Fibroblast of skin of left biceps (primary cell): ENCODE measurements at places on chromosomes 1 and 21.

- no peak for DNase-seq
Measured at GRCh38 chr1:20365421-20366055, 74.9 kb downstream of the VWA5B1 start.

- DNase-seq = no peak
Measured at GRCh38 chr1:160022330-160023310, 9.2 kb downstream of the PIGM start.

DNA sequence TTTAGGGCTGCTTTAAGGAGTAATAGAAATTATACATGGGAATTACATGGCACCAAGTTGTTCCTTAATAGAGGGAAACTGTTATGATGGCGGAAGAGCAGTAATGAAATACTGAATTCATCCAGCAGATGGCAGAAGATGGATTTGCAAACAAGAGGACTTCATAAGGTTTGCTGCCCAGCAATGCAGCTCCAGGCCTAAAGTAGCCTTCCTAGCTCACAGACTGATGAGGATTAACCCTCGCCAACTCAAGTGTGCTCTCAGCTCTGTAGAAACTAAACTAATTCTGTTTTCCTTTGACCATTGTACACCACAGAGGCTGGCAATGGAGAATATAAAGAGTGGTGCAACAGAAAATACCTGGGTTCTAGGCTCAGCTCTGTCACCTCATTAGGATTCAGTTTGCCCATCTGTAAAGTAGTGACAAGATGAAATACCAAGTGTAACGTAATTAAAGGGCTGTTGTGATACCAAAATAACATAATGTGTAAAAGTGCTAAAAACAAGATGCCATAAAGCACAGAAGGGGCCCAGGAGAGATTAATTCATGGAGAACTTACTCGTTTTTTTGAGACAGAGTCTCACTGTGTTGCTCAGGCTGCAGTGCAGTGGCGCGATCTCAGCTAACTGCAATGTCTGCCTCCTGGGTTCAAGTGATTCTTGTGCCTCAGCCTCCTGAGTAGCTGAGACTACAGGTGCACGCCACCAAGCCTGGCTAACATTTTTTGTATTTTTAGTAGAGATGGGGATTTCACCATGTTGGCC lies 102.4 kb upstream of the SERBP1 start:
- peak; percentile 55 for DNase-seq

DNA sequence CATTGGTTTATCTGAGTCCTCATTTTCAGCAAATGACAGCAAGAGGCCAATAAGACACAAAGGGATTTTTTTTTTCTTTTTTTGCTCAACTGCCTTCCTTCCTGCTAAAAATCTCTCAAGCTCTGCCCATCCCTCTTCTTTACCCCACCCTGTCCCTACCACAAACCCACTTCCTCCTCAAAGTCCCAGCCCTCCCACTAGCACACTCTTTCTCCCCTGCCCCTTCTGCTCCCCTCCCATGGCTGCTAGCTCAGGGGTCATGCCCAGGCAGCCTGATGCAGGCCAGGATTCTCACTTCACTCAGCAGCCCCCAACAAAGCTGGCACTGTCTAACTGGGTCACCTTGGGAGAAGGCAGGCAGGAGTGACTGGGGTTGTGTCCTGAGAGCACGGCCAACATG lies 28.8 kb upstream of the PPP2R5A start:
- DNase-seq = no peak

- DNase-seq = no peak
Measured at GRCh38 chr1:15261155-15262002, 14.4 kb downstream of the FHAD1 start.

DNA sequence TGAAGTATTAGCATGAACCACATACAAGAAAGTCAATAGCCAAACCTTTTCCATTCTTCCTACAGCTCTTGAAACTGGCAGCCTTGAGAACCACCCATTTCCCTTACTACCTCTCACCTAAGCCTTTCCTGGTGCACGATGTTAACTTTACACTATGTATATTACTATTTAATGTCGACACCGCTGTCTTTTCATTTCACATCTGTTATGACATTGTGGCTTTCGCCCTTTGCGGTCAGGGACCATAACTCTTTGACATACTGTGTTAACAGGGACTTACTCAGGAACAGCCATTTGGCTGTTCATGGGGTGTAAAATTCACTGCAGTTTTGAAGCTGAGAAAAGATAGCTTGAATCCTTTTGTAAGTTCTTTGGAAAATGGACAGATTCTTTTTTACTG lies 21.1 kb upstream of the GPR88 start:
- DNase-seq = no peak

DNA sequence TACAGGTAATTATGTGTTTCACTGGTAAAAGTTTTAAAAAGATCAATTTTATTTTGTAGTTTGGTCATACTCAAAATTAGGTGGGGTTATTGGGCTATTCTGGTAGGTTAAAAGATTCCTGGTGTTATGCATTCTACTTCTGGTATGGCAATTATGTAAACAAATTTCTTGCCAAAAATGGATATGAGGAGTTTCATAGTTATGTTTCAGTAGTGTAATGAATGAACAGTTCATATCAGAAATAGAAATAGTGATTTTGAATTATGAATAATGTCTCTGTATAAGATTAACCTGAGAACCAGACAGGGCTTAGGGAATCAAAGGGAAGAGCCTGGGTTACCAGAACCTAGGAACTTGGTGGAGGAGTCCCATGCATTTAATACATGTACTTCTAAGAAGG lies 15.9 kb downstream of the ATF6 start:
- DNase-seq = no peak

- no peak for DNase-seq
Measured at GRCh38 chr1:9400425-9401079, 107.9 kb downstream of the SPSB1 start.

DNA sequence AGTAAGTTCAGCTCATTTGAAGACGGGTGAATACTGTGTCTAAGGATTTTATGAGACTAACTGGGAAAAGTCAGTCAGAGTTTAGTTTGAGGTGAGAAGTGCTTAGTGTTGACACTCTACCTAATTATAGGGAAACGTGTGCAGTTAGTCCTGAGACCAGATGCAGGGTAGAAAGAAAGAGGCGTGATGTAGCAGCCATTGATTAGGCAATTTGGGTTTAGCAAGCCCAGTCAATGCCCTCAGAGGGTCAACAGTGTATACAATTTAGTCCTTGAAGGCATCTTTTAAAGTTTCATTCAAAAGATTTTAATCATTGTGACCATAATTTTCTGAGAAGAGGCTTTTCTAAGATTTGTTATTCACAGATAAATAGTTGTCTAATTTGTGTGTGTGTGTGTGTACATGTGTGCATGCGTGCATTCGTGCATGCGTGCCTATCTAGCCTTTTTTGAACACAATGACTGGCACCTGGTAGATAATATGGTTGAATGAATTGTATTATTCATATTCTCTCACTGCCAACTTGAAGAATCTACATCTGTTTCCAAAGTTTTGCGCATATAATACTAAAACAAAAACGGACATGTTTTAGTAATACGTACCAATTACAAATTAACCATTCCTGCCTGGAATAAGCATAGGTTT lies 332.9 kb downstream of the SRGAP2C start:
- no peak for DNase-seq

DNA sequence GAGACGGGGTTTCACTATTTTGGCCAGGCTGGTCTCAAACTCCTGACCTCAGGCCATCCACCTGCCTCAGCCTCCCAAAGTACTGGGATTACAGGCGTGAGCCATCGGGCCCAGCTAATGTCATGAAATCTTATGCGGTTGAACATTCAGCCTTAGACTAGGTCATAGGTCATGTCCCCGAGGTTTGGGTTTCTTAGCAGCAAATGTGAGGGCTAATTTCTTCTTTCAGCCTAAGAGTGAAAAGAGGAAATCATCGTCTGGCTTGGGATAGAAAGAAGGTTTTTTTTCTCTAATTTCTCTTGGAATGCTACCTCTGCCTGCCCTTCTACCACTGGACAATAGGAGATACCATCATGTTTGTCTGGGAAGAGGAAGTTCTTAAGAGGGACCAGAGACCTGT lies 18.0 kb upstream of the PIK3CD start:
- DNase-seq = no peak

GRCh38 chr1:208909011-208909984 lies 665.1 kb upstream of the PLXNA2 start:
- DNase-seq = no peak

DNA sequence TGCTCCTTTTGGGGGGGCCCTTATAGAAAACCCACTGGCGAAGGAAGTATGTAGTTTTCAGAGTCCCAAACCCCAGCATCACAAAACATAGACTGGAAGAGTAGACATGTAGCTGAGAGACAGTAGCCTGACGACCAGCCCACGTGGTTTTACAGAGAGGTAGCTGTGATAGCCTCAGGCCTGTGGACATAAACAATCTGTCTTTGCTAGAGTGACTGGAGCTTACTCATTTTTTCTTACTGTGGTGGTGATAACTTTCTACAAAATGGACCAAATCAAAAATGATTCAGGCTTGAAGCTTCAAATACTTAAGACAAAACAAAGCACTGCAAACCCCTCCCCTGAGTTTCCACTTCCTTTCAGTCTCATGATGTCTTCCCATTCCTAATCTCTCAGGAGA lies 497.0 kb downstream of the RWDD3 start:
- no peak for DNase-seq

- no peak for DNase-seq
Measured at GRCh38 chr1:204115116-204115515, 36.7 kb downstream of the ETNK2 start.

DNA sequence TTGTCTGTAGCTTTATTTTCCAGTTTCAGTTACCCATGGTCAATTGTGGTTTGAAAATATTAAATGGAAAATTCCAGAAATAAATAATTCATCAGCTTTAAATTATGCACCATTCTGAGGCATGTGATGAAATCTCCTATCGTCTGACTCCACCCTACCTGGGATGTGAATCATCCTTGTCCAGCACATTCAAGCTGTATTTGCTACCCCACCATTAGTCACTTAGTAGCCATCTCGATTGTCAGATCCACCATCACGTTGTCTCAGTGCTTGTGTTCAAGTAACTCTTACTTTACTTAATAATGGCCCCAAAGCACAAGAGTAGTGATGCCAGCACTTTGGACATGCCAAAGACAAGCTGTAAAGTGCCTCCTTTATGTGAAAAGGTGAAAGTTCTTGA lies 4.0 kb downstream of the STPG1 start:
- peak; percentile 33 for DNase-seq

DNA sequence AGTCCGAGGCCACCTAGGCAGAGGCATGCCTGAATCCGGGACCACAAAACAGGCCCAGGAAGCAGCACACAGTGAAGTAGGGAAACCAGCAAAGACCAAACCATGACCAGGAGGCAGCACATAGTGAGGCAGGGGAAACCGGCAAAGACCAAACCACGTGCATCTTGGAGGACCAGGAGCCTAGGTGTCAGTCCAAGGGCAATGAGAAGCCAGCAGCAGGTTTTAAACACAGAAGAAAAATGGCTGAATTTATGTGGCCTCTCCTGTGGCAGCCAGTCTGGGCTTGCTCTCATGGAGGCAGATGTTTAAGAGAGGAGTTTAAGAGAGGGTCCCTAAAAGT lies 42.5 kb downstream of the NPHP4 start:
- DNase-seq = no peak

DNA sequence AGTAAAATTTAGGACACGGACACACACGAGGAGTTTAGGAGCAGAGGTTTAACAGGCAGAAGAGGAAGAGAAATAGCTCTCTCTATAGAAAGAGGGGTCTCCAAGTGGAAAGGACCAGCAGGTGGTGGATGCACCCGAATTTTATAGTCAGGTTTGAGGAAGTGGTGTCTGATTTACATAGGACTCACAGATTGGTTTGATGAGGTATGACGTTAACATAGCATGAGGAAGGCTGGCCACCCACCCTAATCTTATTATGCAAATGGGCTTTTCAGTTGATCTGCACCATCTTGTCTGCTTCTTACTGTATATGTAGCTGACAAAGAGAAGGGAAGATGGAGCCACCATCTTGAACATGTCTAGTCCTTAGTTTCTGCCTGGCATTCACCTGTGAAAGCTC lies 52.5 kb upstream of the RGS2 start:
- no peak for DNase-seq

DNA sequence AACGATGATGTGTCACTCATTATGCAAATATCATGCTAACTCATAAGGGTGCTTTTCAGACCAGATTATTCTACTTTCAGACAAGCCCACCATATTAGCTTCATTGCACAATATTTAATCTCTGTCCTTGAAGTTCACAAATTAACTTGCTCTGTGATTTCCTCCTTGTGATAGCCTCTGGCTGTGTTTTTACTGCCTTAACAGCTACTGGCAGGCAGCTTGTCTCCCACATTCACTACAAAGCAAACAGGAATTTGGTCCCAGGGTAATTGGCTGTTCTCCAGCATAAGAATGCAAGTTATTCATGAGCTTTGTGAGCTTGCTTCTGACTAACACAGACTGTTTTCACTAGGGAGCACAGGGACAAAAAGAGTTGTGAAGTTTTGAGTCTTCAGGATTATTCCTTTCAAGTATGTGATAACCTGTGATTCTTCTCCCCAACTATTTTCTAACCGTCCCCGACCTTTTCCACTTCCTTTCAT lies 87.9 kb upstream of the HMCN1 start:
- DNase-seq = peak; percentile 98

DNA sequence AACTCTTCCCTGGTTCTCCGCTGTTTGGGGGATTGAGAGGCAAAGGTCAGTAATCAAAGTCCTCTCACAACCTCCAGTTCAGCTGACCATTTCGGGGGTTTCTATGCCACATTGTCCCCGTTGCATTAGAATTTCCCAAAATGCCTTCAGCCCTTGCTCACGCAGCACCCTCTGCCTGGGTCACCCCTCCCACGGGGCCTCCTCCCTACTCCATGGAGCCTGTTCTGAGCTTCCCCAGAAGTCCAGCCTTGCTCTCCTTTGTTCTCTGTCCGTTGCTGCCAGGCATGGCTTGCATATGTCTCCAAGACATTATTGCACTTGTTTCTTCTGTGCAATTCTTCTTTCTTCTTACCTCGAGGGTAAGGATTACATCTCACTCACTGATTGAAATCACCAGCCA lies 16.5 kb downstream of the DMRTB1 start:
- DNase-seq = no peak

- DNase-seq = peak; percentile 19
Measured at GRCh38 chr21:31161157-31161556, 122.9 kb upstream of the KRTAP19-8 start.

- no peak for DNase-seq
Measured at GRCh38 chr21:42162831-42163510, 56.0 kb upstream of the ABCG1 start.

- DNase-seq = no peak
Measured at GRCh38 chr1:53343831-53344668, 16.2 kb upstream of the LRP8 start.

DNA sequence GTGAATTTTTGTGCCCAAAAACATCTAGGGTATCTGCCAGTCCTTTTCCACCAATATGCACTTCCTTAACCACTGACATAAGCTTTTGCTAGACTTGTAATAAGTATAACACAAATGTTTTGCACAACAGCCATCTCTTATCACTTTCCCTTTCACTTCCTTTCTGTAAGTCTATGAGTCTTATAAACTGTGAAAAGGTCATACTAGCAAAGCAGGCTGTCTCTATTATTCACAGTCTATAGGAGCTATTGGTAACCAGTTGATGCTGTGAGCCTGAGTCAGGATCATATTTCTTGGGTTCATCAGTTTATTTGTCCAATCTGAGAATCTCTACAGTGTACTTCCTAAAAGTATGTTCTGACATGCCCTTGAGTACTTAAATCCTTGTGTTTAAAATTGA lies 172.6 kb downstream of the CHRM3 start:
- no peak for DNase-seq
